Pancreas (tissue), 10 donors: ENCODE measurements at places on chromosomes 7 and 10.
A peak's percentile ranks its signal among the peaks of the same experiment; 100 is the strongest.

- no peak for DNase-seq
Measured at GRCh38 chr10:44935201-44935965, 24.2 kb upstream of the RASSF4 start.

- DNase-seq: no peak
Measured at GRCh38 chr7:113768387-113768786, 150.4 kb downstream of the PPP1R3A start.

DNA sequence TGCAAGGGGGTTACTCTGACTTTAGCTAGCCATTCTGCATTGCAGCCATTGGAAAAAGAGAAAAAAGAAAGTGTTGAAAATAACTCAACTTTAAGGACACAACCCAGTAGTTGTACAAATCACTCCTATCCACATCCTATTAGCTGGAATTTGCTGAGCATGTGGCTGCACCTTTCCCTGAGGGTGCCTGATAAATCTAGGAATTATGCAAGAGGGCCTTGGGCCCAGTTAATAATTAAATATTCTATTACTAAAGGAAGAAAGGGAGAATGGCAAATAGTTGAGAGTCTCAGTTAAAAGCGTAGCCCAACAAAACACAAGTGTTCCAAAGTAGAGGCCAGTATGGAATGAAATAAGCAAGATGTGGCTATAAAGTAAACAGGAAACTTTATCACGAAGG is 200.9 kb upstream of the CNTNAP2 start:
- DNase-seq: no peak

- peak; percentile 0 for DNase-seq
Measured at GRCh38 chr7:3082831-3083230, 39.2 kb upstream of the CARD11 start.

GRCh38 chr7:131111081-131111576 is 216.5 kb upstream of the MKLN1 start:
- no peak for DNase-seq

- DNase-seq: no peak
Measured at GRCh38 chr10:124875596-124875995, 66.3 kb upstream of the ZRANB1 start.

GRCh38 chr10:78218798-78219490 is 185.3 kb downstream of the RPS24 start:
- DNase-seq: no peak

- no peak for DNase-seq
Measured at GRCh38 chr10:4691301-4691700, 134.7 kb upstream of the AKR1E2 start.

- no peak for DNase-seq
Measured at GRCh38 chr10:88278912-88279311, 304.2 kb downstream of the RNLS start.

DNA sequence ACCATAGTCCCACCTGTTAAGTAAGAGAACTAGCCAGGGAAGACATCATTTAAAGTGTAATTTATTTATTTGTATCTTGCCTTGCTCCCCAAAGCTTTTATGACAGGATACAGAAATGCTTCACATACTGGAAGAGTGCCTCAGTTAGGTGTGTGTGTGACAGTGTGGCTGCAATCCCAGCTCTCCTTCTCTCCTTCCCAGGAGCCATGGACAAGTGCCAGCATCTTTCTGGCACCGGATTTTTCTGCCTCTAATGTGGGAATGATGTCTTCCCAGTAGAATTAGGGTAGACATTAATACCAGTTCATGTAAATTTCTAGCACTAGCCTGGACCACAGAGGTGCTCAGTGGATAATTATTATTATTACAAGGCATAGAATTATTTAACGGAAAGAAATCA is 30.3 kb upstream of the ATXN7L1 start:
- DNase-seq: no peak

- no peak for DNase-seq
Measured at GRCh38 chr10:124338276-124338925, 80.3 kb downstream of the OAT start.

DNA sequence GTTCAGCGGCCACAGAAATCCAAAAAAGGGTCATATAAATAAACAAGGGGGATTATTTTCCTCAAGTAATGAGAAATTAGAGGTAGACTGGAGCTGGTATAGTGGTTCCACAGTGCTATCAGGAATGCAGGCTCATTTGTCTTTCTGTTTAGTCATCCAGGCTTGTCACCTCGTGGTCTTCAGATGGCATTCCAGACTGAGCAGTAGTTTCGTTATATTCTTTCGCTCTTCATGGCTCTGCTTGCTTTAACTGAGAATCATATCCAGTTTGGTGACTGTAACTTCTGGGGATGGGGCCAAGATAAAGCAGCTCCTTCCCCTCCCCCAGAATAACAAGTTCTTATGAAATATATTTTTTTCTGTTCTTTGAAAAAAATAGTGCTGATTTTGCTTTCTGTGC is 9.5 kb downstream of the ANKIB1 start:
- no peak for DNase-seq

DNA sequence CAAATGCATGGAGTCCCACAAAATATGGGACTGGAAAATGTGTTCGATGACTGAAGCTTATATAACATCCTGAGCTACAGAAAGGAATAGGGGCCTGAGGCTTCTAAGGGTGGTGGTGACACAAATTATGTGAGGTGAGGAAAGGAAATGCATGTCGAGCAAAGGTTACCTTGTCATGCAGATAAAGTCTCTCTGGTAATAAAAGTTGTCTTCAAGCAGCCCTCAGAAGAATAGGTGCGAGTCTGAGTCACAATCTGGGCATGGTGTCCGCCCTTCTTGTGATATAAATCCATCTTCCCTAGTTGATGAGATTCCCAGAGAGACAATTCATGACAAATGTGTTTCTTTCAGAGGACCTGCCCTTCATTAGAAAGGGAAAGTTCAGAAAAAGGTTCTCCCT is 985.2 kb upstream of the C7orf33 start:
- DNase-seq: no peak

GRCh38 chr7:152132812-152133211 is 107.3 kb downstream of the GALNT11 start:
- DNase-seq: no peak

DNA sequence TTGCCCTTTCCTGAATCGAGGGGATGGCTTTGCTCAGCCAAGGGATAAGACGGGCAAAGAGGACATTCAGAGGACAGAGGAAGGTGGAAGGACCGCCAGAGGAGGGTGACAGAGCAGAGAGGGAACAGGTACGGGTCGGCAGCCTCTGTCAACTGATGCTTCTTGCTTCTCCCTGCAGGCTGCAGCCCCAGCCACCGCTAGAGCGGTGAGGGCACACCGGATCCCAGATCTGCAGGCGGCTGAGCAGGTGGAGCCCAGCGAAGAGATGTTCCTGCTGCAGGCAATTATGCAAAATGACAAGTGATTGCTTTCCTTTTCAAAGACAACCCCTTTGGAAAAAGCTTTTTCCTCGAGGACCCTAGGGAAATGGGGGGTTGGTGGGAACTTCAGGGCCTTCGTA is 181.9 kb upstream of the ANKRD30A start:
- DNase-seq: no peak

DNA sequence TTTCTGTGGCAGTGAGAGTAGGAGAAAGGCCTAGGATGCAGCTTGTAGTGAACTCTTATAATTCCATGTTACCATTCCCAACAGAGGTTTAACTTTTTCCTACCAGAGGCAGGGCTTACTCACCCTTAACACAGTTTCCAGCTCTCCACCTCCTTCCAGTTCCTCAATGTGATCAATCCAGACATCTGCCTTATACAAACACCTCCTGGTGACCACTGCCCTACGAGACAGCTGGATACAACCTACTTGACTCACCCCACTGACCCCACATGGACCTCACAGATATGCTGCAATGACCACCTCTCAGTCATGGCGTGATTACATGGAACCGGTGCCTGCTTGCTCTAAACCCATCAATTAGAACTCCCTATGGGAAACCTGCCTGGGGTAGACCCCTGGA is 326.5 kb downstream of the TNS3 start:
- no peak for DNase-seq

DNA sequence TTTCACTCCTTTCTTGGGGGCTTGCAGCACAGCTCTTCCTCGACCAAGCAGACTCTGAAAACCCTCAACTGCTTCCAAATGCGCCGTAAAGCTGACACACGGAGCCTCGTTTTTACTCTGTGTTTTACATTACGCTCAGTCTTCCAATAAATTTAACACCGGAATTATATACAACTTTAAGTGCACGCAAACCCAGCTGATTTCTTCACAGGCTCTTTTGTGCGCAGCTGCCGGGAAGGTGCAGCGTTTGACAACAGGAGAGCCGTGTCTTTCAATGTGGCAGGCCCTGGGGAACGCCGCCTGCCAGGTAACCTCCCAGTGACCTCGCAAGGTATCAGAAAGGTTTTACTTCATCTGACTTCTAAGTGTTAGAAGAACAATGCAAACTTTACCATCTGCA is 35.0 kb downstream of the GFRA1 start:
- DNase-seq: no peak

DNA sequence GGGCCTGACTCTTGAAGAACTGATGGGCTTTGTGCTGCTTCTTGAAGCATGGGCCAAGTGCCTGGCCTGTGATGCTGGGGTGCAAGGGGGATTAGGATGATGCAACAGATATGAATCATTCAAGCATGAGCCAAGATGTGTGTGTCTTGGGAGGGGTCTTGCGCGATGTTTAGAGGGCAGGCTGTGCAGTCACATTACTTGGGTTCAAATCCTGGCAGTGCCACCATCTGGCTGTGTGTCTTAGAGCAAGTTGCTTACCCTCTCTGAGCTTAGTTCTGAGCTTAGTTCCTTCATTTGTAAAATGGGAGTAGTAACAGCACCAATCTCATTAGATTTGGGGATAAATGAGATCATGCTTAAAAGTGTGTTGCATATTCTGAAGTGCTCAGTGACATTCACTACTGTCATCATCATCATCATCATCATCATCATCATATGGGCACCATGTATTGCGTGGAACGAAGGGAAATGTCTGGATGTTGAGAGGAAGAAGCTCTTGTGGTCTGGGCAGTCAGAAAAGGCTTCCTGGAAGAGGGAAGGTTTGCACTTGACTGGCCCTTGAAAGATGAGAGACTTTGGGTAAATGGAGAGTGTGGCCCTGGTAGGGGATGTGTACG is 9.3 kb downstream of the UNC5B start:
- DNase-seq: no peak

- no peak for DNase-seq
Measured at GRCh38 chr7:68454931-68455330, 1143.3 kb upstream of the AUTS2 start.

GRCh38 chr10:50222199-50222598 is 29.1 kb downstream of the ASAH2 start:
- DNase-seq: no peak

DNA sequence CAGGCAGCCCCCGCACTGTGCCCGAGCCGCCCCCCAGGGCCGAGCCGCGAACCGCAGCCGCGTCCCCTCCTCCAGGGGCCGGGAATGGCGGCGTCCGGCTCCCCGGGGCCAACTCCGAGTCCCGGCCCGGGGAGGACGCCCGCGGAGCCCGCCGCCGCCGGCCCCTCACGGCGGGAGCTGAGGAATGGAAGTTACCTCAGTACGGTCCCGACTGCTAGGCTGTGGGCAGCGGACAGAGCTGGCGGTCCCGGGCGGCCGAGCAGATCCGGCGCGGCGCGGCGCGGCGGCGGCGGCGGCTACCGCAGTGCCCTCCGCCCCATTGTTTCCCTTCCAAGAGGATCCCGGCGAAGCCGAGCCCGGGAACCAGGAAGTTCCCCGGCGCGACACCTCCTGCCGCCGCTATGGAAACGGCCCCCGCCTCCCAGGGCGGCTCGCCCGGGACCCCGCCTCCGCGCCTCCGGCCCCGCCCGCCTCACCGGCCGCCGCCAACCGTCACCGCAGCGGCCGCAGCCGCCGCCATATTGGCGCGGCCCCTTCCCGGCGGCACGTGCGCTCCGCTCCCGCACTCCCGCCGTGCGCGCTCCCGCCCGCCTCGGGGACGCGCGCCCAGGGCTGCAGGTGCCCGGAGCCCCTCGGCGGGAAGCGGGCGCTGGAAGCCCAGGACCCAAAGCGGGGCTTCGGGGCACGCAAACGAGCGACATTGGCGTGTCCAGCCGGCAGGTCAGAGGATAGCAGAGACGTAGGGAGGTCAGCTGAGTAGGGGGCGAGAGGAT is at the start of gene USP6NL:
Gene USP6NL, minus strand, starts transcription at position 403 of the 773 bp plus-strand sequence. CDS start 14,016 bp downstream, outside the sequence.
- peak; percentile 94 for DNase-seq

DNA sequence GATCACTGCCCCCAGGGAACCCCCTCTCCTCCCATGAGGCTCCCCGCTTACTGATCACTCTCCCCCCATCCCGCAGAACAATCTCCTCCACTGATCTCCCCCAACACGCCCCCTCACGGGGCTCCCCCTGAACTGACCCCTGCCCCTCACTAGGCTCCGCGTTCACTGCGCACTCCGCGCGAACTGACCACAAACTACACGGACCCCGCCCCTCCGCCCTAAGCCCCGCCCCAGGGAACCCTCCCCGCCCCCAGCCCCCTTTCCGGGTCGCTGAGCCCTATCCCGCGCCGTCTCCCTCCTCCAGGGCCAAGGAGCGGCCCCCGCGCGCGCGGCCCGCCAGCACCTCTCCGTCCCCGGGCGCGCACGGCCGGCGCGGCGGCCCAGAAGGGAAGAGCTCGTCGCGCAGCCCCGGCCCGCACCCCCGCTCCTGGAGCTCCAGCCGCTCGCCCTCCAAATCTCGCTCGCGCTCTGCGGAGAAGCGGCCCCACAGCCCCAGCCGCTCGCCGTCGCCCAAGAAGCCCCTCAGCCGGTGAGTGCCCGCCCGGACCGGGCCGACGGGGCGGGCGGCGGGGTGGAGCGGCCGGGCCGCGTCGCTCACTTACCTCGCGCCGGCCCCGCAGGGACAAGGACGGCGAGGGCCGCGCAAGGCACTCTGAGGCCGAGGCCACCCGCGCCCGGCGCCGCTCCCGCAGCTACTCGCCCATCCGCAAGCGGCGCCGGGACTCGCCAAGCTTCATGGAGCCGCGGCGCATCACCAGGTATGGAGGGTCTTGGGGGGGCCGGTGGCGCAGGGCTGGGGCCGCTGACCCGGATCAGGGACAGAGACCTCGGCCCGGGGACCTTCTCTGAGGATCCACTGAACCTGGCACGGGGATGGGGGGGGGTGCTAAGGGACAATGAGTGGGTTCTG is 19.9 kb upstream of the HSPB1 start:
- peak; percentile 77 for DNase-seq

- DNase-seq: no peak
Measured at GRCh38 chr10:108445746-108446145, 1281.2 kb upstream of the SORCS1 start.

DNA sequence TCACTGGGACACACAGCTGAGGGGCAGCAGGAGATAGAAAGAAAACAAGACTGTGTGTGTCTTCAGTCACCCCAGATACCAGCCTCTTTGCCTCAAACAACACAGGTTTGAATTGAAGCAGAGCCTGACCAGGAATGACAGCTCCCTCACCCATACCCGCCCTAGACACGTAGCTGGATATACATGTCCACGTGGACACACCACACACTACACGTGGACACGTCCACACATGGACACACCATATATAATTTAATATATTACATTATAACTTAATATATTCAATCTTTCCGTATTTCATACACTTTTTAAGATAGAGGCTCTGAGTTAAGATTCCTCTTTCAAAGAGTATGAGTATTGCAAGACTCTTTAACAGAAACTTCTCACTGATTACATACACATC is 11.3 kb downstream of the GDF2 start:
- no peak for DNase-seq

GRCh38 chr7:39808796-39809481 is 141.1 kb upstream of the CDK13 start:
- no peak for DNase-seq

GRCh38 chr10:129161150-129161549 is 305.9 kb upstream of the MGMT start:
- no peak for DNase-seq
